ENCODE measurements at places on chromosomes 16 and 17.

DNA sequence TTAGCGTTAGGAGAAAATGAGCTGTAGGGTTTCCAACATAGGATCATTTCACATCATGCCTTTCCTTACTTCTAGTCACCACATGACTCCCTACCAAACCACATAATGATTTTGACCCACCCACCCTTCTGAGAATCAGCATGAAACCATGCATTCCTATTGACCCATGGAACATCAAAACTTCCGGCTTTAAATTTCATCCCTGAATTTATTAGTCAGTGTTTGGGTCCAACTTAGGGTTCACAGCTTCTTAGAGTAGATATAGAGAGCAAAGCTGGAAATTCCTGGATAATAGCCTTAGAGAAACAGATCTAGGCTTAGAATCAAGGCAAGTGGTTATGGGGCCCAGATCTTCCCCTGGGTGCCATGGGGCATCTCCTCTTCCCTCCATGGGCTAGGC lies 162.6 kb downstream of the TOX3 start:
- no peak for DNase-seq

- DNase-seq: no peak
Measured at GRCh38 chr16:78528265-78528664, 428.8 kb downstream of the WWOX start.

DNA sequence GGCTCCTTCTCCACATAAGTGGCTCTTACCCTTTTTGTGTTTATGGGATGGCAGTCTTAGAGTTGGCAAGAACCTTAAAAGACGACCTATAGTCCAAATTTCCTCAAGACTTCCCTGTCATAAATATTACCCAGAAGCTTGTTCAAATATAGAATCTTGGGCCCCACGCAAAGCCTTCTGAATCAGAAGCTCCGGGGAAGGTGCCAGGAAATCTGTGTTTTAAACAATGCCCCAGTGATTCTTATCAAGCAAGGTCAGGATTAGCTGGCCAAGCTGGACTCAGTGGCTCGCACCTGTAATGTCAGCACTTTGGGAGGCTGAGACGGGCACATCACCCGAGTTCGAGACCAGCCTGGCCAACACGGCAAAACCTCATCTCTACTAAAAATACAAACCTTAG lies 85.7 kb downstream of the TIMM22 start:
- no peak for DNase-seq

DNA sequence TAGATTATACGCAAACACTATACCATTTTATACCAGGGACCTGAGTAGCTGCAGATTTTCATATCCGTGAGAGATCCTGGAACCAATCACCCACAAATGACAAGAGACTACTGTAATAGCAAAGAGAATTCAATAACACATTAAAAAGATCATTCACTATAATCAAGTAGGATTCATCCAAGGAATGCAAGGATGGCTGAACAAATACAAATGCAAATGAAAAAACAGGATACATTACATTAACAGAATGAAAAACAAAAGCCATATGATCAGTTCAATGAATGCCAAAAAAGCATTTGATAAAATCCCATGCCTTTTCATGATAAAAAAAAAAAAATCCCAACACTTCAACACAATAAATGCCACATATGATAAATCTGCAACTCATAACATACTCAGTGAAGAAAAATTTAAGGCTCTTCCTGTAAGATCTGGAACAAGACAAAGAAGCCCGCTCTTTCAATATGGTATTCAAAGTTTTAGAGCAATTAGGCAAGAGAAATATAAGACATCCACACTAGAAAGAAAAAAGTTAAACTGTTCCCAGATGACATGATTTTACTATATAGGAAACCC lies 29.0 kb downstream of the N4BP1 start:
- no peak for DNase-seq

- peak; percentile 84 for DNase-seq
Measured at GRCh38 chr16:84786605-84787262, 33.1 kb upstream of the CRISPLD2 start.

DNA sequence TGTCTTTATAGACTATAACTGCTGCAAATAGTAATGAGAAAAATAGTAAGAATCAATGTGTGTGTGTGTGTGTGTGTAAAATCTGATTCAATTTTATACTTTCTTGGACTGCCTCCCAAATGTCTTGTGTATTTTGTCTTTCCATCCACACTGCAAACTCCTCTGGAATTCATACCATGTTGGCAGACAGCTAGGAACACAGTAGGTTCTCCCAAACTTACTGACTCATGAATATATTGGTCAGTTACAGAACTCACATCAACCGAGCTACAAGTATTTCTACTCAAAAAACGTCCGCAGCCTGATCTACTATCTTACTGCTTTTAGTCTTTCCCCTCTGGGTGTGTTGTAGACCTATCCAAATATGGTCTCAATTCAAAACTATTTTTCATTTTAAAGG lies 542.7 kb upstream of the PSMD7 start:
- DNase-seq: no peak

- peak; percentile 75 for DNase-seq
Measured at GRCh38 chr16:30786115-30786935, 680 bp downstream of the ZNF629 start.

- DNase-seq: peak; percentile 79
Measured at GRCh38 chr17:3961564-3962047, 2.6 kb downstream of the ATP2A3 start.

GRCh38 chr16:85900027-85900792 lies 1.2 kb downstream of the IRF8 start:
- no peak for DNase-seq

DNA sequence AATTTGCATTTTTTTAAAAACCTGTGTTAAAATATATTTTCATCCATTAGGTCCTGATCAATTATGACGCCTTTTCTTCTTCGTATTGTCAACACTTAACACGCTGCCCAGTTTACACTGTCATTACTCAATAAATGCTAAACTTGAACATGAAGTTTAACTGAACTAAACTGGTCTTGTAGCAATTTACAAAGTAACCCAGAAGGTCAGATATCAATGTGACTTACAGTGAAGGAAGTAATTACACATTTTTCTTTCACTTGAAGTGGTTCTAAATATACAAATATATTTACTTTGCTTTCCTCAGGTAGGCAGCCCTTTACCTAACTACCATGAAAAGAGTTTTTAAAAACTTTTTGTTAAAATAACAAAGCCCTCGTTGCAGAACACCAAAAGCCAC lies 256.5 kb upstream of the AXIN2 start:
- DNase-seq: no peak

DNA sequence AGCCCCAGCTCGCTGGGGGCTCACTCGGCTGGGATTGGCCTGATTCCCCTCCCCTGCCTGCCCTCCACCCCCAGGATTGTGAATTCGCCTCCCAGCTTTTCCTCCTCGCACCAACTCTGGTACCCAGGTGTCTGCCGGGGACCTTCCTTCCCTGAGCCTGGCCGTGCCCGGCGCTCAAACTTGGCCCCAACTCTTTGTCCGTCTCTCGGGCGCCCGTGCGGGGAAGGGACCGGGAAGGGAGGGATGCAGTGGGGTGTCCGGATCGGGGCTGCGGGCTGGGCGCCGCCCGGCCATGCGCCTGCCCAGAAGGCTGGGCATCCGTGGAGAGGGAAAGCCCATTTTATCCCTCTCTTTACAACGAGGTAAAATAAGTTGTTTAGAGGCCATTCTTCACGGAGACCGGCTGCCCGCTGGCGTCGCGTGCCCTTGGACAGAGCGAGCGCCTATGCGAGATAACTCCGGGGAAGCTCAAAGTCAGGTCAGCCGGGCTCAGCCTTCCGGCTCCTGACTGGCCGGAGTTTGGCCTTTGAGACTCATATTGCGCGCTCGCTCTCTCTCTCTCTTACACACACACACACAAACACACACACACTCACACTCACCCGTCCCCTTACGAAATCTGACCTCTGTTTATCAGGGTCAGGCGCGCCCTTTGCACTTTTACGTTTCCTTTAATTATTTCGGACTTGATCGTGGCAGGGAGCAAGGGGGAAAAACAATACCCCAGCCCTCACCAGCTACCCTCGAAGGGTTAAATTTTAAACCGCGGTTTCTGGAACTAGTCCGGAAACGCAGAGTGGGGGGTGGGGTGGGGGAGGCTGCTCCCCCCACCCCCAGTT lies 774 bp upstream of the MAF start:
- peak; percentile 45 for DNase-seq
